Activated CD4-positive, alpha-beta T cell treated with anti-CD3 and anti-CD28 coated beads, Interleukin-2, amount 50 U/mL, for 1 hour (primary cell): ENCODE measurements at places on chromosomes 4 and X.

DNA sequence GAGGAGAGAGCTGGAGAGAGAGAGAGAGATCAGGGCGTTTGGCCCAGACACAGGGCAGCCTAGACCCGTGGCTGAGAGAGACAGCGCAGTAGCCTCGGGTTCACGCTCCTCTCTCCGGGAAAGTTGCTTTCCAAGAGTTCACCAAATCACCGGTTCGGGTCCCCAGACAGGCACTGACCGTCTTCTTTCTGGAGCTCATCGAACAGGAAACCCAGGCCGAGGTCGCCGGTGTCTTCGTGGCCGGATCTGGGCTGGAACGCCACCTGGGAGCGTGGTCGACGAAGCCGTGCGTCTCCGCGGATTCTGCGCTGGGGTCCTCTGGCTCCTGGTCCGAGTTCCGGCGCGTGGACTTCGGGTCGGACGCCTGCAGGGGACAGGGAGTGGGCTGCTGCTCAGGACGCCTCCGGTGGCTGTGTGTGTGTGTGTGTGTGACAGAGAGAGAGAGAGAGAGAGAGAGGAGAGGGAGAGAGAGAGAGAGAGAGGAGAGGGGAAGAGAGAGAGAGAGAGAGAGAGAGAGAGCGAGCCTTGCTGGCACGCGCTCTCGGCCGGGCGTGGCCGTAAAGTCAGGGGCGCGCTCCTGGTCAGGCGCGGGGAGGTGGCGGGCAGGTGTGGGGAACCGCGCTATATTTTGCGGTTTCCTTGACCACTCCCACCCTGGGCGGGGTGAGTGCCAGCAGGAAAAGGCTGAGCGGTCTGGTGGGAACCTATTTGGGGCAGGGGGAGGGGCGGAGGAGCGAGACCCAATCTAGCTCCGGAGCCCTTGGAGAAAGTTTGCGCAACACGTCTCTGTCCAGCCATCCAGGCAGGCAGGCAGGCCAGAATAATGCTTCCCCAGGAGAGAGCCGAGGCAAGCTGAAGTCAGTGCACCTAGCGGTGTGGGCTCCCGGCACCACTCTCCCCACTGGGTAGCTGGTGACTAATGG is 62.1 kb downstream of the RHOXF2B start:
- no peak for DNase-seq

DNA sequence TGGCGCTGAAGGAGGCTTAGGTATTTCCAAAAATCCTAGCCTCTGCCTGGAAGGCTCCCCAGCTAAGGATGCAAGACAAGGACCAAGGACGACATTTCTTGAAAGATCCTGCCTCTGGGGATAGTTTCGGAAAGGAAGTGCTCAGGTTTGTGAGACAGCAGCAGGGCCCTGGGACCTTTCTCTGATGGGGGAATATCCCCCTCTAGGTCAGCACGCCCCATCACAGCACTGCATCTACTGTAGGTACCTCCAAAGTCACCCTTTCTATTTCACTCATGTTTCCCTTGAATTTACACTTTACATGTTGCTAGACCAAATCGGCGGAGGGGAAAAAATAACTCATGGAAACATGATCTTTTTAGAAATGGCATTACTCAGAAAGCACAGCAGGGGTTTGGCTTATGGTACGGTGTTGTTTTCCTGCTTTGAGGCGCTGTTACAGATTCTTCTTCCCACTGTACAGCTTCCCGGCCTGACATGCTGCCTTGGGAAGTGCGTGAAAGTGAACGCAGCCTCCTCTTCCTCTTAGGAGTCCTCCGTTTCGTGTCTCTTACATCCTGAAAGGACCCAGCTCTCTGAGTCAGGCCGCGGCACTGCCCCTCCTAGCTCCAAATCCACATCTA is 77.2 kb upstream of the DHRSX start:
- no peak for DNase-seq

GRCh38 chrX:11190745-11191510 is 79.8 kb downstream of the HCCS start:
- no peak for DNase-seq

- no peak for DNase-seq
Measured at GRCh38 chrX:114952696-114953095, 64.7 kb downstream of the IL13RA2 start.

- DNase-seq: no peak
Measured at GRCh38 chr4:85968945-85969819, 390.7 kb downstream of the MAPK10 start.

DNA sequence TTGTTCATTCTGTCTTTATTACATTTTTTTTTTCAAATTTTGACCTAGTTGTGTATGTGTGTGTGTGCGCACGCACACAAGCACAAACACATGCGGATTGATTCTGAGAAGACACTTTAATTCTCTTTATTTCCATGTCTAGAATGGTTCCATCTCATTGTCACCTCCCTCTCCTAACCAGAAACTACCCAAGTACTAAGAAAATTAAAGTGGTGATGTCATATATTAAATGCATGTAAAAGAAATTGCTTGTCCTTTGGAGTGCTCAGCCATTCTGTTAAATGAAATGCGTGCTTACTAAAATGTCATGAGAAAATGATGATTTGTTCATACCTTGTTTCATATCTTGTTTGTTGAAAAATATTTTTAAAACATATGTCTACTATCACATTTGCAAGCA is 1297.0 kb upstream of the TENM3 start:
- DNase-seq: no peak

DNA sequence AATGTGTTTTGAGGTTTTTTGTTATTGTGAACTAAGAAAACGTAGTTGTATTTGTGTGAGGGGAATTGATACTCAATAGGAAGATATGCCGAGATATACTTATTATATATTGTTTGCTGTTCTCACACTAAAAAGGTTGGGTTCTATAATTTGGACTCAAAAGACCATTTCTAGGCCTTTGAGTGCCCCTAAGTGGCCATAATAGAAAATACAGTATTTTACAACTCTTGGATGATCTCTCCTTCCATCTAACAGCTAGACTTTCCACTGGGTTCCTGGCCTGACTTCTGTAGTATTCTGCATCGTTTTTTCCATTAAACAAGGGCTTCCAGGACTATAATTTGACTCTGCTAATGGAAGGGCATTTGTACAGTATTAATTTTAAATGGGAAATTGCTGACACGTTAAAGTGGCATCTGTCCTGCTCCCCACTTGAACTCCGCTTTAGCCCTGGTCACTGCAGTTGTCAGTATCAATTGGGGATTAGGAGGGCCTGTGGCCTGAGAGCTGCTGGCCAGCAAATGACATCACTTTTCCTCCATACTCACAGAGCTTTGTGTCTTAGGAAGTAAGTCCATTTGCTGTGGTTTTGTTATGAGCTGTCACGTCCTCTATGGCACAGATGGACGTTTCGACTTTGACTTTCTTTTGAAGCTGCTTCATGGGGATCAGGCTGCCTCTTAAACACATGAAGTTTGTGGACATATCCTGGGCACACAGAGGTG is 176.9 kb downstream of the SLIT2 start:
- DNase-seq: no peak

- no peak for DNase-seq
Measured at GRCh38 chr4:165382640-165383039, 3.8 kb downstream of the CPE start.

DNA sequence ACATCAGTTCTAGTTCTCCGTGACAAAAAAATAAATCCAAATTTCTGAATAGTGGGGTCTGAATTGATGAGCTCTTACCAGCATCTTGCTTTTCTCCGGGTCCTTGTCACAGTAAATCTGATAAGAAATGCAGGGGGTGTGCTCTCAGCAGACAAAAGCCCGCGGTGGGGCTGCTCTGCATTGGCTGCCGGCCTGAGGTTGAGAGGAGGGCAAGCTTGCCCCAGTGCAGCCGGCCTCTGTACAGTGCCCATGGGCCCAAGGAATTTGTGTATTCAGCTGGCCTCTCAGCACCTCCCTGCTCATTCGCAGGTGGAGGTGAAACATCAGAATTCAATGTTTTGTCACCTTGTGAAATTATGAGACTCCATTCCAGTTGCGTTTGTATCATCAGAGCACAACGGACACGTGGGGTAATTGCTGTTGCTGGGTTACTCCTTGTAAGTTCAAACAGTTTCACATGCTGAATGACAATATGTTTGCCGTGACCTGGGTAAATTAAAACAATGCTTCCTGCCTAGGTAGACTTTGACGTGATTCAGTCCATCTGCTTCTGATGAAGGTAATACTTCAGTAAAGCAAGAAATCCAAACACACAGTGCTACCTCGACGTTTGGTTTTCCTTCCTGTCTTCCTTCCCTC is 596.4 kb downstream of the MID1IP1 start:
- DNase-seq: no peak

DNA sequence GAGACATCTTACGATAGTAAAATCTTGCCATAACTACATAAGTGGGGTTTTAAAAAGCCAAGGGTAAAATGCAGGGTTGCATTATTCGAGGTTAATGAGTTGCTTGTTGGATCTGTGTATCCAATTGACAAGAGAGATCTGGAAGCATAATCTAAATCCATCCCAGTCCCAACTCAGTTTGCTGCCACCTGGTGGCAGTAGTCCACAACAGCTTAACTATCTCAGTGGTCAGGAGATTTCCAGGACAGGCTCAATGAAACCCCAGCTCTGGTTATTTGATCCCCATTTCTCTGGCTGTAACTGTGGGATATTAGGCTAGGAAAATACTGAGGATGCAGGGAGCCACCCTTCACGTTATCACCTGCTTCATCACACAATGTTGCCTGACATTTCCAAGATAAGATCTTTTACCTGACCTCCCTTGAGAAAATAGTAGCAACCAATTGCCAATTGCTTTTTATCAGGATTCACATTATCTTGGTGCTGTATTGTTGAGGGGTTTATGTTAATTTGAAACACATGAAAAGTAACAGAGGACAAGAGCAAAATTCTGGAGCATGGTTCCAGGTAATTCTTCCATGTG is 88.2 kb upstream of the TNIP3 start:
- DNase-seq: peak; percentile 50

GRCh38 chr4:161448550-161449180 is 715.1 kb downstream of the FSTL5 start:
- DNase-seq: no peak

DNA sequence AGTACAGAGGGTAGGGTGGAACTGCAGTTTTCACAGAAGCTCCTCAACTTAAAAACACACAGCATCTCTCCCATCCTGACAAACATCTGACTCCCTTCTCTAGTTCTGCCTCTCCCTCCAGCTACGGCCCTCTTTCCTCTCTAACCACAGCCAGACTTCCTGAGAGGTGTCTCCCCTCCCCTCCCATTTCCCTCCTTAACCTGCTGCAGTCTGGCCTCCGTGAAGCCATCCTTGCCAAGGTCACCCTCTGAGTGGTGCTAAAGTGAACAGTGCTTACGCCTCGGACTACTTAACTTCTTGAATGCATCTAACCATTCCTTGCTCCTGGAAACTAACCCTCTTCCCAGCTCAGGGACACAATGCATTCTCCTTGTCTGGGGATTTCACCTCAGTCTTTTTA is 53.3 kb downstream of the RTL5 start:
- no peak for DNase-seq

- DNase-seq: no peak
Measured at GRCh38 chr4:100504086-100504874, 13.5 kb downstream of the EMCN start.

DNA sequence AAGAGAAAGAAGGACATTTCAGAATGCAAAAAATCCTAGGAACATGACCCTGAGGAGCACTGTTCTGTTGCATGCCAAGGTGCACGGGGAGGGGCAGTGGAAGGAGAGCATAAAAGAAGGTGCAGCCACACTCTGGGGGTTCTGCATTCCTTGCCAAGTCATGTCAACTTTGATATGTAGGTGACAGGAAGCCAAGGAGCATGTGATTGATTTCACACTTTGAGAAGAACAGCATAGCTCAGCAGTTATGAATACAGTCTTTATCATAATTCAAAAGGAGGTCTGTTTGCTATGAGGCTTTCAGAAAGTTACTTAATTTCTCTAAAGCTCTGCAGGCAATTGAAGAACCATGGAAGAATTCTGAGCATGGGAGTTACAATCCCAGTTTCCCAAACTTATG is 50.6 kb downstream of the SCFD2 start:
- no peak for DNase-seq

GRCh38 chr4:27714073-27714472 is 853.4 kb downstream of the STIM2 start:
- no peak for DNase-seq

DNA sequence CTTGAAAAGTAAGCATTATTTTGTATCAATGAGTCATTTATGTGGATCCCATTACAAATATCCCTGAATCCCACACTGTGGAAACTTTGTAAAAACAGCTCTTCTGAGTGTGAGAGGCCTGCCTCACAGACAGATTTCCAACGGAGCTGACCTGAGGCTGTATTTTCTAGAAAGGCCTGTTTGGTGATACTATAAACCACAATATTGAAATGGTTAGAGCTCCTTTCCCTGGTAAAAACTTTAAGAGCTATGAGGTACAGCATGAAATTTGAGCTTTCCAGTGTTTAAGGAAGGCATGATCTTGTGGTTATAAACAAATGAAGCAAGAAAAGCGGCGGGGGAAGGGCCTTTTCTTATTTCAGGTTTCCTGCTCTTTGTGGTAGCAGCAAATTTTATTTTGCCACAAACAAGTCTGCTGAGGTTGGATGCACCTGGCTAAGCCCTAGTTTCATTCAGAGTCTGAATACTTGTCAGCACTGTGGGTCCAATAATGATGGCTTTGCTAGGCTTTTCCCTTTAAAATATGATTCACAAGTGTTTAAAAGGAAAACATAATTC is 86.8 kb upstream of the ETNPPL start:
- no peak for DNase-seq

DNA sequence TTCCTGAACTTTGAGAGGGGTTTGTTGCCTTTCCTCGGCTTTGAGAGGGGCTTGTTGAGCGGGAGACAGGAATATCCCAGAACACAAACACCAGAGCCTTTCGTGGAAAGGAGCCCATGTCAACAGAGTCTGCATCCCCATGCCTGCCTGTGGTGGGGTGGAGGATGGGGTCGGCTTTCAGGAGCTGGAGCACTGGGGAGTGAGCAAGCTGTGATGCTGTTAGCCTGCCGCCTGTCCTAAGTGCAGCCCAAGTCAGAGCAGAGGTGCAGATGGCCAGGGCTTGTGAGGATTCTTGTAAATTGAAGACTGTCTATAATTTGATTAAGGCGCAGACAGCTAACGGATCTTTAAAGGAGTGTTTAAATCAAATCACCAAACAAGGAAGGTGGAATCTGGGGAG is 103.3 kb upstream of the ANK2 start:
- no peak for DNase-seq

GRCh38 chr4:119135721-119136121 is at the start of gene MYOZ2:
Gene MYOZ2, plus strand, starts transcription at chr4:119135832. Its CDS starts 694 bp downstream, at chr4:119136526.
- no peak for DNase-seq

- DNase-seq: no peak
Measured at GRCh38 chrX:32893751-32894150, 317.6 kb downstream of the DMD start.

GRCh38 chr4:6749340-6750171 is 33.0 kb upstream of the KIAA0232 start:
- no peak for DNase-seq

GRCh38 chr4:184171011-184171410 is 46.7 kb downstream of the ENPP6 start:
- DNase-seq: no peak

DNA sequence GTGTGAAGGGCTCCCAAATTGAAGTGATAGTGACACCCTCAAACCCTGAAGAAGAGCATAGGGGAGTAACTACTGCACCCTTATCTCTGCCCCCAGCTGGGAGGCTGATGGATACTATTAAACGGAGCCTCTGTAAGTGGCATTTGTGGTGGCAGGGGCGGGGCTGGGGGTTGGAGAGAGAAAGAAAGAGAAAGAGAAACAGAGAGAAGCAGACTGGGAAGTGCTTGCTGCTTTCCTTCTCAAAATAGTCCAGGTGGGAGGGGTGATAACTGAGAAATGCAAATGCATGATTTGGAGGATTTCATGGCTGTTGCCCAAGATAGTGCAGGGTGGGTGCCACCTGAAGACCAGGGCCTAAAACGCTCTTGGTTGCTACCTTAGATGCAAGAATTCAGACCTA is 253.5 kb upstream of the GATB start:
- peak; percentile 16 for DNase-seq
